A549 treated with RU486 at 1 μM for 4 hours (cell line): ENCODE measurements at places on chromosomes 2 and 18. TPM values are rescaled to one million over a fixed set of nuclear protein-coding genes. Genes with fewer than 3 reads are reported as not detected.

The TCF7L1 gene
- total RNA-seq, result 5.9 to 10.3 TPM (median 7.6 TPM) in 5 replicates

The MIB1 gene
- total RNA-seq, result 3.7 to 10.7 TPM (median 9.7 TPM) in 5 replicates

The SCLY gene
- 16.8 to 23.4 TPM (median 21.1 TPM) in 5 replicates for total RNA-seq

The MC4R gene
- total RNA-seq, result not detected in 5 replicates

The ATG16L1 gene
- total RNA-seq, result 43.1 to 49.5 TPM (median 48.6 TPM) in 5 replicates

The PTPRN gene
- 0.87 to 2.0 TPM (median 1.3 TPM) in 5 replicates for total RNA-seq

The MTERF4 gene
- total RNA-seq, result 22.5 to 24.5 TPM (median 23.1 TPM) in 5 replicates

The GATA6 gene
- 2.0 to 2.9 TPM (median 2.6 TPM) in 5 replicates for total RNA-seq

The FBXO41 gene
- total RNA-seq, result 4.3 to 6.0 TPM (median 5.3 TPM) in 5 replicates

The UGT1A5 gene
- not detected in 5 replicates for total RNA-seq

The MAP2 gene
- total RNA-seq, result 0.40 to 0.80 TPM (median 0.44 TPM) in 5 replicates

The CD8B2 gene
- total RNA-seq, result not detected in 5 replicates

The TUBA4A gene
- total RNA-seq, result 332 to 451 TPM (median 366 TPM) in 5 replicates

The CCBE1 gene
- 9.2 to 13.7 TPM (median 9.7 TPM) in 5 replicates for total RNA-seq

The ALLC gene
- 0.21 TPM in 1 of 5 replicates, not detected in the others for total RNA-seq

The SERPINB11 gene
- total RNA-seq, result 0.22 TPM in 1 of 5 replicates, not detected in the others

The TWIST2 gene
- 11.0 to 21.1 TPM (median 20.6 TPM) in 5 replicates for total RNA-seq

The MROH2A gene
- total RNA-seq, result 0.18 to 0.31 TPM (median 0.24 TPM) in 4 of 5 replicates, not detected in the other

The SLC4A5 gene
- 0.17 to 0.68 TPM (median 0.43 TPM) in 5 replicates for total RNA-seq

The STK16 gene
- 27.5 to 32.6 TPM (median 31.0 TPM) in 5 replicates for total RNA-seq

The GPR75 gene
- 1.5 to 1.6 TPM (median 1.6 TPM) in 5 replicates for total RNA-seq

The HOXD1 gene
- total RNA-seq, result 0.12 to 0.44 TPM (median 0.21 TPM) in 5 replicates

The DPYSL5 gene
- 3.2 to 8.0 TPM (median 4.0 TPM) in 5 replicates for total RNA-seq

The TCF23 gene
- not detected in 5 replicates for total RNA-seq

The FOXI3 gene
- total RNA-seq, result not detected in 5 replicates

The COL4A3 gene
- total RNA-seq, result 0.33 to 1.1 TPM (median 0.67 TPM) in 5 replicates

The GAD1 gene
- total RNA-seq, result 0.39 to 0.63 TPM (median 0.42 TPM) in 5 replicates

The LYPD6 gene
- 0.03 to 0.07 TPM (median 0.06 TPM) in 4 of 5 replicates, not detected in the other for total RNA-seq

The ZC3H6 gene
- 0.09 to 0.47 TPM (median 0.28 TPM) in 5 replicates for total RNA-seq

The PSMA8 gene
- not detected in 5 replicates for total RNA-seq

The MAP3K19 gene
- not detected in 5 replicates for total RNA-seq

The C2orf72 gene
- 5.6 to 9.3 TPM (median 5.6 TPM) in 5 replicates for total RNA-seq

The GPR45 gene
- total RNA-seq, result not detected in 5 replicates

The VPS4B gene
- 18.5 to 24.2 TPM (median 20.6 TPM) in 5 replicates for total RNA-seq

The SDC1 gene
- 151 to 223 TPM (median 171 TPM) in 5 replicates for total RNA-seq

The TTC39C gene
- 11.1 to 13.9 TPM (median 12.7 TPM) in 5 replicates for total RNA-seq

The CCDC68 gene
- total RNA-seq, result 0.92 to 3.9 TPM (median 3.4 TPM) in 5 replicates

The TTN gene
- total RNA-seq, result under 0.01 TPM in 5 replicates

The IL37 gene
- total RNA-seq, result not detected in 5 replicates

The RAB6D gene
- total RNA-seq, result 0.09 TPM in 1 of 5 replicates, not detected in the others
